Ascending aorta (tissue), 2 donors: ENCODE measurements at places on chromosomes 2 and 18. TPM values are rescaled to one million over a fixed set of nuclear protein-coding genes. Genes with fewer than 3 reads are reported as not detected.
A peak's percentile ranks its signal among the peaks of the same experiment; 100 is the strongest.

GPBAR1 gene
- not detected for total RNA-seq

CYP26B1 gene
- 18.6 TPM for total RNA-seq

ZAP70 gene
- 2.7 TPM for total RNA-seq

INO80B gene
- total RNA-seq = 79.4 TPM

TTN gene
- total RNA-seq = 7.6 TPM

LRATD1 gene
- total RNA-seq = 5.7 TPM

PSMD14 gene
- total RNA-seq = 238 TPM

PROC gene
- not detected for total RNA-seq

NCK2 gene
- 57.6 TPM for total RNA-seq

- peaks cover 8% of the 10 kb centered on the region for H3K4me1 ChIP-seq
- DNase-seq = no peak
- H3K36me3 ChIP-seq = no peaks in the 10 kb centered on the region
- H3K27ac ChIP-seq = no peak overlapping the region
These were observed 1.0 kb upstream of the ORC2 start for GRCh38 chr2:200964498-200964897.

GRCh38 chr2:162967147-162967546, 128.6 kb upstream of the KCNH7 start:
- no peaks in the 10 kb centered on the region for H3K36me3 ChIP-seq
- no peak overlapping the region for H3K27ac ChIP-seq
- H3K4me1 ChIP-seq = no peaks in the 10 kb centered on the region
- no peak for DNase-seq
- H3K4me3 ChIP-seq = no peak overlapping the region

DNA sequence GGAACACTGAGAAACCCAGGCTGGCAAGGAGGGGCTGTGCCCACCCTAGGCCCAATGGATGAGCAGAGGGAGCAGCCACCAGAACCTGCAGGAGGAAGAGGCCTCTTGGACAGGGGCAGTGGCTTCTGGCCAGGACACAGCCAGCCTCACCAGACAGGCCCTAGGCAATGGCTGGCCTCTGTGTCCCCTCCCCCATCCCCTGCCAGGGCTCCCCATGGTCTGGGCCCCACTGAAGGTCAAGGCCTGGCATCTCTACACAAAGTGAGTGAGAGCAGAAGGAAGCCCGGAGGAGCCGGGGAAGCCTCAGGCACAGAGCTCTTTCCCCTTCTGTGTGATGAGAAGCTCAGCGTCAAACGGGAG, 6.3 kb downstream of the PRLH start:
- H3K27me3 ChIP-seq = no peaks in the 10 kb centered on the region
- no peaks in the 10 kb centered on the region for H3K36me3 ChIP-seq
- DNase-seq = no peak
- H3K4me1 ChIP-seq = peaks cover 5% of the 10 kb centered on the region

GRCh38 chr18:26655525-26656430, 107.4 kb upstream of the KCTD1 start:
- H3K27me3 ChIP-seq = no peaks in the 10 kb centered on the region
- H3K4me1 ChIP-seq = no peaks in the 10 kb centered on the region
- no peaks in the 10 kb centered on the region for H3K36me3 ChIP-seq
- no peak for DNase-seq

- H3K36me3 ChIP-seq = no peaks in the 10 kb centered on the region
- H3K27me3 ChIP-seq = peaks cover 36% of the 10 kb centered on the region
- DNase-seq = no peak
These were observed 3.6 kb upstream of the DLX2 start for GRCh38 chr2:172106108-172106961.

- H3K4me3 ChIP-seq = no peak overlapping the region
- no peaks in the 10 kb centered on the region for H3K27me3 ChIP-seq
- no peaks in the 10 kb centered on the region for H3K4me1 ChIP-seq
- no peak for DNase-seq
- no peak overlapping the region for H3K27ac ChIP-seq
These were observed 57.0 kb upstream of the ZC3H15 start for GRCh38 chr2:186429104-186429503.

GRCh38 chr2:178152033-178152432, 39.8 kb downstream of the RBM45 start:
- H3K27ac ChIP-seq = no peak overlapping the region
- no peak overlapping the region for H3K4me3 ChIP-seq
- no peaks in the 10 kb centered on the region for H3K36me3 ChIP-seq
- H3K4me1 ChIP-seq = no peaks in the 10 kb centered on the region
- no peaks in the 10 kb centered on the region for H3K27me3 ChIP-seq

GRCh38 chr2:221480821-221481220, 91.3 kb downstream of the EPHA4 start:
- H3K4me1 ChIP-seq = no peaks in the 10 kb centered on the region
- no peak for DNase-seq
- H3K4me3 ChIP-seq = no peak overlapping the region
- H3K27ac ChIP-seq = no peak overlapping the region
- no peaks in the 10 kb centered on the region for H3K36me3 ChIP-seq

GRCh38 chr2:241645056-241645914, 7.8 kb downstream of the ATG4B start:
- no peak for DNase-seq
- no peak overlapping the region for H3K27ac ChIP-seq
- H3K4me3 ChIP-seq = no peak overlapping the region
- H3K36me3 ChIP-seq = no peaks in the 10 kb centered on the region

DNA sequence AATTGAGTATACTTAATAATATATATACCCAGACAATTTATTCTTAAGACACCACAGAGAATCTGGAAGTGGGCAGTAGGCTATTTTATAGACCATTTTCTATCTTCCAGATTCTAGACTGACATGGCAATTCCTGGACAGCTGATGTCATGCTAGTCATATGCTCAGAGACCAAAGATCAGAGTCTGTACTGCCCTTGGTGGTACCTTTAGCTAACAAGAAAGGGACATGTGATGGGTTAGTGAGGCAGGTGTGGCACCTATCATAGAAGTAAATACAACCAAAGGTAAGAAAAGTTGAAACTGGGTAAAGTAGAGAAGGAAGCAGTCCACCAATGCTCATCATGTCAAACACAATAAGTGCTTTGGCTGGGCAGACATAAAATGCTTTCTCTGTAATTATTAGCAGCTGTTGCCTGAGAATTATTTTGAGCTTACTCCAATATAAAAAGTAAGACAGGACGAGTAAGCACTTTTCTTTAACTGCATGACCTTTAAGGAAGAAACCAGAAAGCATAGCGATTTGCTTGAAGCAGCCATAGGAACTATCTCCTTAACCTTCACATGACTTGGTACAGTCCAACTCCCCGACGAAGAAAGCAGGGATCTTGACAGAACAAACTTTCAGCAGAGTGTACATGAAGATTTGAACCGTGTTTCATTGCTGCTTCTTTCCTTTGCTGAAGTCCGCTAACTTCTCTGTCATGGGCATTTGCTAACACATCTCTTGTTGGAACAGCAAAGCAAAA, 47.1 kb downstream of the SLC40A1 start:
- no peak overlapping the region for H3K4me3 ChIP-seq
- peak overlapping the region; percentile 70 for H3K27ac ChIP-seq
- H3K27me3 ChIP-seq = no peaks in the 10 kb centered on the region
- no peak for DNase-seq
- peaks cover 5% of the 10 kb centered on the region for H3K4me1 ChIP-seq
- no peaks in the 10 kb centered on the region for H3K36me3 ChIP-seq

- H3K4me3 ChIP-seq = peak overlapping the region; percentile 91
- H3K4me1 ChIP-seq = peaks cover 40% of the 10 kb centered on the region
- H3K27me3 ChIP-seq = no peaks in the 10 kb centered on the region
- H3K36me3 ChIP-seq = no peaks in the 10 kb centered on the region
- no peak for DNase-seq
These were observed 405 bp downstream of the PPP3R1 start for GRCh38 chr2:68251855-68252399.

- peaks cover 2% of the 10 kb centered on the region for H3K4me1 ChIP-seq
- no peak for DNase-seq
- no peak overlapping the region for H3K27ac ChIP-seq
These were observed 135.8 kb upstream of the DSEL start for GRCh38 chr18:67652288-67652687.

- DNase-seq = peak; percentile 58
- H3K27me3 ChIP-seq = no peaks in the 10 kb centered on the region
- H3K27ac ChIP-seq = no peak overlapping the region
- H3K36me3 ChIP-seq = no peaks in the 10 kb centered on the region
- no peaks in the 10 kb centered on the region for H3K4me1 ChIP-seq
These were observed 4.7 kb downstream of the SLC4A3 start for GRCh38 chr2:219631904-219632759.
